ENCODE measurements at places on chromosomes 1 and 21.

GRCh38 chr1:230768903-230769570 lies 21.8 kb downstream of the CAPN9 start:
- no peak for DNase-seq

- peak; percentile 98 for DNase-seq
Observed at GRCh38 chr1:74732960-74733603, at the start of the genes CRYZ and TYW3. CRYZ (minus strand) TSS chr1:74733050; CDS start chr1:74724821, 8,229 bp downstream. TYW3 (plus strand) TSS chr1:74733152; CDS start chr1:74733245, 93 bp downstream.

- no peak for DNase-seq
Observed at GRCh38 chr1:52550447-52550846, 2.4 kb downstream of the TUT4 start.

DNA sequence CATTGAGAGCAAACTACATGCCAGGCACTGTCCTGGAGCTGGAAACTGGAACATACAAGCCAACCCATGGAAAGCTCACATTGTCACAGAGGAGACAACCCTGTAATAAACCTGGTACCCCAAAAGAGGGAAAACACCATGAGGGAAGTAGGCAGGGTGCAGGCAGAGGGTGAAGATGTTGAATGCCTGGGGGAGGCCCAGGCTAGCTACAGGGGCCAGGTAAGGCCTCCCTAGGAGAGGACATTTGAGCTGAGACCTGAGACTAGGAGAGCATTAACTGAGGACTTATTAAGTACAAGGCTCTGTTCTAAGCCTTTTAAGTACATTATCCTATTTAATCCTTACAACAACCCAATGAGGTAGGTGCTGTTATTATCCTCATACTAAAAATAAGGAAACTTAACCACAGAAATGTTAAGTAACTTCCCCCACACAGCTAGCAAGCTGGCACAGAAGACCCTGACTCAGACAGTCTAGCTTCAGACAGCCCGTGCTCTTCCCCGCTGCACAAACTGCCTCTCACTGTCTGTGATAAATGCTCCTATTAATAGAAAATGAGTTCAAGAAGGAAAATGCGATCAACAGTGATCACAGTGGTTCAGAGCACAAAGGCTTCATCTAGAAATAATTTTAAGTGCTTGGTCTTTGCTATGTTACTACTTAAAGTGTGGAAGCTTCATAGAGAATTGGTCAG lies 41.8 kb downstream of the ZNF281 start:
- no peak for DNase-seq

DNA sequence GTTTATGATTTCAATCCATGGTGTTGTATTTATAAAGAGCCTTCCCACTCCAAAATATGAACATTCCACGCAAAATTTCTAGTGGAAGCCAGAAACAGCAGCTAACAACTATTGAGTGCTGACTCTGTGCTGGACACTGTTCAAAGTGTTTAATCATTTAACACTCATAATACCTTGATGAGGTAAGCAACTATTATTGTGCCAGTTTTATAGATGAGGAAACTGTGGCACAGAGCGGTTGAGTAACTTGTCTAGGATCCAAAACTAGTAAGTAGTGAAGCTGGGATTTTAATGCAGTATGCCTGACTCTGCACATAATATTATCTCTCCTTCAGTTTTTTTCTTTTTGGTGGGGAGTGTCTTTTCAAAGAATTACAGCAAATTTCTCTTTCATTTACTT lies 228.3 kb downstream of the SLC35F3 start:
- no peak for DNase-seq

GRCh38 chr1:100476735-100477290 lies 61.1 kb upstream of the GPR88 start:
- DNase-seq, result no peak

DNA sequence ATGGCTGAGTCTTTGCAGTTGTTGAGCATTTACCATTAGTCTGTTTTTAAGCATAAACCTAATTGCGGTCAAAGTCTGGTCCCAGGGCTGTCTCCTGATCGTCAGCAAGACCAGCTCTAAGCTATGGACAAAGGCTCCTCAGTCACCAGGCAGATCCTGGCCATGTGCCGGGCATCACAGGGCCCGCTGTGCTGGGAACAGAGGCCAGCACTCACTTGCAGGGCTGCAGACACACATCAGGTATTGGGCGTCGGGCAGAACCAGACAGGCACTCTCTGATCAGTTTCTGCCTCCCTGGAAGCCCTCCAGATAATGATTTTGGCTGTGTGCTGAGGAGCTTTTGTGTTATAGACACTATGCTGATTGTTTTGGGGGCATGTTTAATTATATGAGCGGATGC lies 26.6 kb downstream of the TMEM51 start:
- DNase-seq, result no peak

GRCh38 chr1:94765958-94766357 lies 54.2 kb upstream of the SLC44A3 start:
- no peak for DNase-seq

DNA sequence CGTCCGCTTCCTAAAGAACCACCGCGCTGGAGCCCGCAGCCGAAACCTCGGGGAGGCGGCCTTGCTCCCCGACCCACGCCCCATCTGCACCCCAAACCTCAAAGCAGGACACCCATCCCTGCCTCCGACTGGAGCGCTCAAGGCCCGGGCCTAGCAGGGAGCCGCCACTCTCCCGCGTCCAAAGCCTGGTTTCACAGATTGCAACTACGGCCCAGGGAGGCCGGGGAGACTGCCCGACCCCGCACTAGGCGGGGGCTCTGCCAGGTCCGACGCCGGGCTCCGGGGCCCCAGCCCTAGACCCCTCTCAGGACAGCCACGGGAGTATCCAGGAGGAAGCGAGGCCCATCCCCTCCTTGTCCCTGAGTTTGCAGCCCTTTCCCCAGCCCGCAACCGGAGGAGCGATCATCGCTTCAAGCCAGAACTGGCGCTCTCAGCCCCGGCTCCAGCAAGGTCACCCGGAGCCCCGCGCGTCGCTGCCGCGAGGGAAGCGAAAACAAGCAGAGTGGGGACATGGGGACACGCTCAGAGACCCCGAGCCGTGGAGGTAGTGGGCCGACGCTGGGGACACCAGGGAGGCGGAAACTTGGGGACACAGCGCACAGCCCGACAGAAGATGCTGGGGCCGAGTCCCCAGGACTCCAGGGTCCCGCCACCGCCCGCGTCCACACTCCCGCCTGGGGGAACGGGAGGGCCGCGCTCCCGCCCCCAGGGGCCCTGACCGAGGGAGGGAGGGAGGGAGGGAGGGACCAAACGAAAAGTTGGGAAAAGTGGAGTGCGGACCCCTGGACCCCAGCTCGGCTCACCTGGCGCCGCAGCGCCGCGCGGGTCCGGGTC lies 433 bp downstream of the TMEM200B start:
- no peak for DNase-seq

DNA sequence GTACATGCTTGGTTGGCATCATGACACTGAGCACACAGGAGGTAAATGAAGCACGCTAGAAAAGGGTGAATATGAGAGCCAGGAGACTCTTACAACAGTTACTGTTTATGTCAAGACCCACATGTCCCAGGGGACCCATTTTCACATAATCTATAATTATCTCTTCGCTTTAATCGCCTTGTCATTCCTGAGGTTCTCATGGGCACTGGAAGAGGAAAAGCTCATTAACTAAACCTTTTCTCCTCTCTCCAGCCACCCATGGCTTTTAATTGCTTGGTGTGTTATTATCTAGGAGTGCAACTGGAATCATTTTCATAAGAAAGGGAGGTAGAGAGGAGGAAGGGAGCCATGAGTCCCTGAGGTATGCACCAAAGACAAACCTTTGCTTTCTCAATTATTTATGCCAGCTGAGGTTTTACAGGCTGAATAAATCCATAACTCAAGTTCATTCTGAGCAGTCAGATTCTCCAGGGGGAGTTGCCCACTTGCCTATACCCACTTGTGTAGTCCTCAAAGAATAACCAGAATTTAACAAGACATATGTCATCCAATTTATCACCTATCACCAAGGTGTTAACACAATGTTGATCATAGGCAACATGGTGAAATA lies 77.4 kb downstream of the ACBD6 start:
- peak; percentile 11 for DNase-seq

DNA sequence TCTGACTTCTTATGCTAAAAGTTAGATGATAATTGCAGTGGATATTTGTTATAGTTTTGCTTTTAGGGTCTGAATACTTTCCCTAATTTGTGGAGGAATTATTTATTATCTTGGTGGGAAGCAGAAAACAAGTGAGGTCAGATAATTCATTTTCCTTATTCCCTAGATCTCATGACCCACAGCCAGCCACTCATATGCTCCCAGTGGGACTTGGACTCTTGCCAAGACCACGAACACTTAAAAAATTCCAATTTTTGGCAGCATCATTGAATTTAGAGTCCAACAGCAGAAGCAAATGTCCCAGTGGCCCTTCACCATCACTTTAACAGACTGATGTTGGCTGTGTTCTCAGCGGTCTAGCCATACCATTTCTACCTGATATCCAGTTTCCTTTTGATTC lies 204.2 kb downstream of the HMCN1 start:
- peak; percentile 90 for DNase-seq

- DNase-seq, result no peak
Observed at GRCh38 chr1:222798975-222799374, 15.9 kb upstream of the DISP1 start.

- no peak for DNase-seq
Observed at GRCh38 chr1:228160201-228160761, 5.3 kb upstream of the IBA57 start.

- DNase-seq, result no peak
Observed at GRCh38 chr1:98962156-98962555, 42.5 kb downstream of the PLPPR5 start.

GRCh38 chr1:222523852-222524251 lies 24.1 kb downstream of the HHIPL2 start:
- no peak for DNase-seq

DNA sequence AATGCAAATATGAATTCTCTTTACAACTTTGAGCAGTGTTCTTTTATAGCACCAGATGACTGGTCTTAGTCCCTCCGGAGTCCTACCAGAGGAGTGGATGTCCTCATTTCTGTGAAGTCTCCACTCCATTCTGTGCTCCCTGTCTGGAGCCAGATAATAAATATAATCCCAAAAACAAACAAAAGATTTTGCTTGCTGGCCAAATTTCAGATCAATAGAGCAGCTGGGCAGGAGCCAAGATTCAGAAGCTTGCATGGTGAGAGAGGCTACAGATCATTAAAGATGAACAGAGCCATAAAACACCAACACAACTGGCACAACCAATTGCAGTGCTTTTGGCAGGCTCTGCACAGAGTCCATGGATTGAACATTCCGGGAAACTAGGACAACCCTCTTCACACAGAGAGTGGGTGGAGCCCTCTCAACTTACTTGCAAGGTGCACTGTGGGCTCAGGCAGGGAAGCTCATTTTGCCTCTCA lies 231.5 kb upstream of the SNX7 start:
- DNase-seq, result peak; percentile 97

DNA sequence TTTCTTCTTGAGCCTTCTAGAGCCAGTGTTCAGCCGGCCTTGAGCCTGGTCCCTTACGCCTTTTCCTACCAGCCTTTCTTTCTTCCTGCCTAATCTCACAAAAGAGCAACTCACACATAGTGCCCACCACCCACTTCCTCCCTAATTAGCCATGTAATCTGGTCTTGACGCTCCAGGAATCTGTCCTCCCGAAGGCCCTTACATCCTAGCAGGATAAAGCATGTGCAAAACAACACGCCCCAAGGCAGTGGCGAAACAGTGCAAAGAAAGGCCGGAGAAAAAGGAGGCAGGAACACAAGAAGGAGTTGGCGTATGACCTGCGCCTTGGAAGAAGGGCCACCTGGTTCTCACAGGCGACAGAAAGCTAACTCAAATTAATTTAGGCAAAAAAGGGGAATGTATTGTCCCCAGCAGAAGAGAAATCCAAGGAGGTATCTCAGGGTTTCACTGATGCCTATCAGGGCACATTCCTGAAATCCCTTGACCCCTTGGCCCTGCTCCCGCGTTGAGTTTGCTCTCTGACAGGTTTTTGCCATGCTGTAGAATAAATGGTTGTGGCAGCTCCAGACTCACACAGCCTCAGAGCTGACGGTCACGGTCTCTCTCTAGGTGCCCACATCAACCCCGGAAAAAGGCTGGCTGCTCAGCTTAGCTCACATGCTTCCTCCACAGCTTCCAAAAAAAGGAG lies 79.0 kb downstream of the ZNF281 start:
- DNase-seq, result no peak

- DNase-seq, result no peak
Observed at GRCh38 chr1:172837816-172838679, 179.1 kb downstream of the FASLG start.

DNA sequence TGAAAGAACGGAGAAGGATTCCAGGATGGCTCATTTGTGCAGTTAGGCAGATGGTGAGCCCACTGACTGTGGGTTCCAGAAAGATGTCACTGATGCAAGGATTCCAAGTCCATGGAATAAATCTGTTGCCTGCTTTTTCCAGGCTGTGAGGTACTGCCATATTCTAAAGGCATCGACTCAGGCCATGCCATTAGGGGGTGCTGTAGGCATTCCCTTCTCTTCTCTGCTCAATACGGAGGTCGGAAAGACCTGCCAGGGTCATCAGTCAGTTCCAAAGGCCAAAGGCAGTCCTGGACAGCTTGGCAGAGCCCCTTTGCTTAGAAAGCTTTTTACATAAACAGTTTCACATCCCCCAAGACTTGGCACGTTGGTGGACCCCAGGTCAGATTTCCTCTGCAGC lies 31.7 kb upstream of the TMEM125 start:
- DNase-seq, result peak; percentile 48

GRCh38 chr1:44483089-44483874 lies 78.2 kb downstream of the RNF220 start:
- DNase-seq, result no peak

GRCh38 chr1:174301295-174302077 lies 142.2 kb downstream of the RABGAP1L start:
- DNase-seq, result no peak

DNA sequence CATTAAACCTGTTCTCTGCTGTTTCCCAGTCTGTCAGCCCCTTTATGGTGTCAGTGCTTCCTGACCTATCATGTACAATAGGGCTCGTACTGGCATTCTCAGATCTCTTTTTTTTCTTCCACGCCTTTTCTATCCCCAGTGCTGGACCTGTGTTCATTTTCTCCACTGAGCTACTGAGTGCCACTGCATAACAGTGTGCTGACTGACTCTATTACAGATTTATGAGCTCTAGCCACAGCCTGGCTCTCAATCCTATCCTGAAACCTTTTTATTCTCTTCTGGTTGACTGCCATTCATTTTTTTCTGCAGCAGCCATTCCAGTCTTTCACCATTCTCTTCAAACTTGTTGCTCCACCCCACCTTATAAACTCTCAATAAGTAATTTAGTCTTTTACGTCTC lies 59.6 kb upstream of the MACF1 start:
- DNase-seq, result no peak

GRCh38 chr1:39462074-39462473 lies 29.4 kb upstream of the BMP8A start:
- no peak for DNase-seq

- DNase-seq, result no peak
Observed at GRCh38 chr1:95384567-95384966, 150.6 kb downstream of the RWDD3 start.

DNA sequence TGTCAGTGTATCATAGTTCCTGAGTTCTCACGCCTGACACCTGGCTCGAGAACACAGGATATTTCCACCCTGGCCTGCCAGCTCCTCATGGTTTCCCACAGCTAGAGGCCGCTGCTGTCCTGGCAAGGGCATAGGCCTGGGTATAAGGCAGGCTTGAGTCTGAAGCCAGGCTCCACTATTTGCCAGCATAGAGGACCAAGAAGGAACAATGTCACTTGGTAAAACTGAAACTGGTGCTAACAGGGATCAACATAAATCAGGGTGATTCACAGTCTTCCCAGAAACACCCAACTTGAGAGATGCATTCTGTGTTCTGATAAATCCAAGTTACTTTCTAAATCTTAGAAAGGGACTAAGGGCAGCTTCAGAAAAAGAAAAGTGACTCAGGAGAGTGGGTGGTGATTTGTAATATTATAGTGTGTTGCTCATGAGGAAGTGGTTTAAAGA lies 6.9 kb upstream of the S100A2 start:
- peak; percentile 75 for DNase-seq

- no peak for DNase-seq
Observed at GRCh38 chr1:46479744-46480350, 9.8 kb upstream of the DMBX1 start.
